ENCODE measurements at places on chromosomes 11 and 22. TPM values are rescaled to one million over a fixed set of nuclear protein-coding genes. Genes with fewer than 3 reads are reported as not detected.

- no peak for DNase-seq
Observed at GRCh38 chr11:66580803-66581202, 12.1 kb downstream of the CCDC87 start.

GRCh38 chr11:110249066-110249465, 47.3 kb downstream of the RDX start:
- DNase-seq, result peak; percentile 2

- DNase-seq, result no peak
Observed at GRCh38 chr22:20065896-20066616, 14.0 kb upstream of the DGCR8 start.

- peak; percentile 50 for DNase-seq
Observed at GRCh38 chr22:40014667-40015248, 20.0 kb downstream of the FAM83F start.

GRCh38 chr11:11618973-11619435, 2.8 kb downstream of the GALNT18 start:
- no peak for DNase-seq

DNA sequence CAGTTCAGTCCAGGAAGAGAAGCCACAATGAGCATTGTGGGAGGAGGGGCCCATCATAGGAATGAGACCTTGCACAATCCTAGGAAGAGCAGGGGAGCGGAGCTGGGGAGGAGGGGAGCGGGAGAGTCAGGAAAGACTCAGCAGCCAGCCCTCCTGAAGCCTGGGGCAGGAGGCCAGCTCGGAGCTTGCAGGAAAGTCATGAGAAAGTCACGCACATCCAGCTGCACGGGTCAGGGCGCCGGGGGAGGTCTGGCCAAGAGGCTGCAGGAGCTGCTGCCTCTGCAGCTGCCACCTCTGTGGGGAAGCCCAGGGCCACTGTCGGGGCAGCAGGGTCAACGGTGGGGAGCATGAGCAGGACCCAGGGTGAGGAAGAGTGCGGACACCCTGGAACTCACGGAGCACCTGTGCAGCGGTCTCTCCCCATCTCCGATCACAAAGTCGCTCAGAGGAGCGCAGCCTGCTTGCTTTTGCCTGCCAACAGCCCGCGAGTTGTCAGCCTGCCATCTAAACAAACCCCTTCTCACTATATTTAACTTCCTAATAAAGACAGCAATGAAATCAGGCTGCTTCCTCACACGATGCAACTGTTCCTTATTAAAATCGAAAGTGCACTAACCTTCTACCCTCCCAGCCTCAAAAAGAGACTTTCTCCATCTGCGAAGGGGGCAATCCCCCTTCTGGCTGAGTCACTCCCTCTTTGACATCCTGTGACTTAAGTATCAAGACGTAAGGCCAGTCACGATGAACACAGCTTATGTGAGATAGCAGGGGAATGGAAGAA, 52.9 kb upstream of the RTL6 start:
- peak; percentile 71 for DNase-seq

DNA sequence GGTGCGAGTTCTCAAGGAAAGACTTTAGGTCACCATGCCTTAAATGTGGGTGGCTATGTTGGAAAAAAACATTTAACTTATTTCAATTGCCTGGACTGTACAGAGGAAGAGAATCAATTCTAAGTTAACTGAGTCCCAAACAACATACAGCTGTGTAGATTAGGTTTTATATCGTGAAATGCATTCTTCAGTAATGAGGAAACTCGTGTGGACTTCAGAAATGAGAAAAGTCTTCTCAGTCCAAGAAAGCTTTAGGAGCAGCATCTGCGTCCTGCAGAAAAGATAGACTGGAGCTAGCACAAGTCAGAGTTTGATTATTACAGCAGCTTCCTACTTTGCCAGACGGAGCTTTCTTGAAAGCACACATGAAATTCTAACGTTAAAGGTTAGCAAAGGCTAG, 673.0 kb downstream of the OPCML start:
- no peak for DNase-seq

GRCh38 chr22:23553924-23554870, 25.9 kb downstream of the IGLL1 start:
- no peak for DNase-seq

DNA sequence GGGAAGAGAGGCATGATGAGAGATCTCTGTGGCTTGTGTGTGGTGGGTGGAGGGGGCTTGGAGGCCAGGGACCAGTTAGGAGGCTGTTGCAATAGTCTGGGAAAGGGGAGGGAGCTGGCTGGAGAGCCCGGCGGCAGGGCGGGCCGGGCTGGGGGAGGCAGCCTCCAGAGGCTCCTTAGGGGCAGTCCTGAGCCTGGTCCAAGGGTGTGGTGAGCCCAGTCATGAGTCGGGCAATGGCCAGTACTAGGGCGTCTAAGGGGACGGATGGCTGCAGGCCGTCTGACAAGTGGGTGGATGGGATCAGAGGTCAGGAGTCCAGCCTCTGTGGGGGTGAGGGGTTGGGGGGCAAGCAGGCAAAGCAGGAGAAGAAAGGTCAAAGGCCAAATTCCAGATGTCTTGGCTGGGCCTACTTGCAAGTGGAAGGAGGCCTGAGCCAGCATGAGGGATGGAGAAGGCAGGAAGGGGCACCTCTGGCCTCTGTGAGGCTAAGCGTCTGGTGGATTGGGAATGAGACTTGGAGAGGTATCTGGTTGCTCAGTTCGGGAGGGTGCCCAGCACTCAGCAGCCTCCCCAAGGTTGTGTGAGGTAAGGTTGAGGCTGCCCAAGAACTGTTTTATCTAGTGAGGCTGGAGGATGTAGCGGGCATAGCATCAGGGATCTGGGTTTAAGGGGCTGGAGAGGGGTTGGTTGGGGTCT, 6.0 kb upstream of the CD248 start:
- DNase-seq, result no peak

DNA sequence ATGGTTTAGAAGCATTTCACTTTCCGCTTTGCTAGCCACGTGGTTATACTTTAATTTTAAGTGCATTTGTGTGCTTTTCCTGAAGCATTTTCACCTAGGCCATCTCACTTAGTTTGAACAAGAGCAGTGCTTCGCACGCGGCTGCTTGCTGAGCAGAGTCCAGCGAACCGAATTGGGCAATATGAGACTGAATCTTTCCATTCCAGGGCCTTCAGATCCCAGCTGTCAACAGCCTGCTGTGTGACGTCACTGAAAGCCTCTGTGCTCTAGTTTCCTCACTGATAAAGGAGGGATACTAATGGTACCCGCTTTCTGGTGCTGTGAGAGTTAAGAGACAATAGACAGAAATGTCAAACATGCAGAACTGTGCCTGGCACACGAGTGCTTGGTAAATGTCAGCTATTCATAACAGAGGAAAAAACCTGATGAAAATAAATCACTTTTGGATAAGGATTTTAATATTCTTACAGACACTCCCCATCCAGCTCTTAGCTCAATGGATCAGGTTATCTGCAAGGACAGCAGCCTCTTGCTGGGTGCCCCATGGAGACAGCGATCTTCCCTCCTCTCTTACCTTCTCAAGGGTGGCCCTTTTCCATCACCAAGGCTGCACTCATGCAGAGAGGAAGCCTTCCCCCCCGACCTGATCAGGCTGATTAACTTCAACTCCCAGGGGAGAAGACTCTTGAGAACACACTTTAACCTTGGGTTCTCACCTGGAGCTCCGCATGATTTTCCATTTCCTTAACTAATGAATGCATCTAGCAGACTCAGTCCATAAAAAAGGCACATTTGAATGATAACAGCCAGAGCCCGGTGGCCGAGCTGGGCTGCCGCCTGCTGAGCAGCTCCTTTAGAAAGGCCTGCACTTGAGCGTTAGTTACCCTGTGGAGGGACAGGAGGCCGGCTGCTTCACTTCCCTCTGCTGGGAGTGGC, 3.5 kb upstream of the GLB1L3 start:
- peak; percentile 83 for DNase-seq

- peak; percentile 91 for DNase-seq
Observed at GRCh38 chr22:41966607-41967240, 2.5 kb upstream of the SEPTIN3 start.

DNA sequence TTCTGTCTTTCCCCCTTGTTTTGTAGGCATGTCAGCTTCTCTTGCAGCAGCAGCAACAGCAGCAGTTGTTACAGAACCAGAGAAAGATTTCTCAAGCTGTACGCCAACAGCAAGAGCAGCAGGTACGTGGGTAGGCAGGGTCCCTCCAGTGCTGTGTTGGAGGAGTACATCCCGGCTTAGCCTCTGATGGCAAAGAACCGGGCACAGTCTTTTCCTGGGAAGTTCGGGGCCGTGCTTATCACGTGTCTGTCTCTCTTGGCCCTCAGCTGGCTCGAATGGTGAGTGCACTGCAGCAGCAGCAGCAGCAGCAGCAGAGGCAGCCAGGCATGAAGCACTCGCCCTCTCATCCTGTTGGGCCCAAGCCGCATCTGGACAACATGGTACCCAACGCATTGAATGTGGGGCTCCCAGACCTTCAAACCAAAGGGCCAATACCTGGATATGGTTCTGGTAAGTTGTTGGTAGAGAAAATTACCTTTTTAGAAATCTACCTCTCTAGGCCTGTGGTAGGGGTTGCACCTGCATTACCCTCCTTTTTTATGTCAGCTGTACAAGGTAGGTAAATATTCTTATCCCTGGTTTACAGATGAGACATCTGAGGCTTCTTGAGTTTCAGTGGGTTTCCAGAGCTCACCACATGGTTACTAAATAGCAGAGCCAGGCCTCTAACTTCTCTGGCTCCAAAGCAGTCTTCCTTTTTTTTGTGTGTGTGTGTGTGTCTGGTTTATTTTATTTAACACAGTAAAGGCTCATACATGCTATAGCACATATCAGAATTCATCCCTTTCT, 45.2 kb upstream of the ADSL start:
- no peak for DNase-seq

DNA sequence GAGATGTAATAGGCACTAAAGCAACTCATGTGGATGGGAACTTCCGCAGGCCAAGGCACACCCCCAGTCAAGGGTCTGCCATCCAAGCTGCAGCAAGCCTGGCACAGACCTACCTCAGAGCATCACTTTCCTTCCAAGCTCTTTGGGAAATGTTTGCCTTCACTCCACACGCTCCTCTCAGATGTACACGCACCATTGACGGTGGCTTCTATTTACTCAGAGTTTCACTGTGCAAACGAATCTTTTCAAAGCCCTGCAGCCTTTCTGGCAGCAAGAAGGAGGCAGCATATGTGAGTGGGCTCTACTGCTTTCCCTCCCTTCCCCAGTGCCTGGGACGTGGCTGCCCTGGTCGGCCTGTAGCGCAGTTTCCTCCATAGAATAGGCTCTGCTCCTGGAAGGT, 60.9 kb upstream of the USP47 start:
- no peak for DNase-seq

- no peak for DNase-seq
Observed at GRCh38 chr11:69320756-69321741, 27.1 kb downstream of the MYEOV start.

- no peak for DNase-seq
Observed at GRCh38 chr22:23164091-23164490, 16.2 kb upstream of the BCR start.

DNA sequence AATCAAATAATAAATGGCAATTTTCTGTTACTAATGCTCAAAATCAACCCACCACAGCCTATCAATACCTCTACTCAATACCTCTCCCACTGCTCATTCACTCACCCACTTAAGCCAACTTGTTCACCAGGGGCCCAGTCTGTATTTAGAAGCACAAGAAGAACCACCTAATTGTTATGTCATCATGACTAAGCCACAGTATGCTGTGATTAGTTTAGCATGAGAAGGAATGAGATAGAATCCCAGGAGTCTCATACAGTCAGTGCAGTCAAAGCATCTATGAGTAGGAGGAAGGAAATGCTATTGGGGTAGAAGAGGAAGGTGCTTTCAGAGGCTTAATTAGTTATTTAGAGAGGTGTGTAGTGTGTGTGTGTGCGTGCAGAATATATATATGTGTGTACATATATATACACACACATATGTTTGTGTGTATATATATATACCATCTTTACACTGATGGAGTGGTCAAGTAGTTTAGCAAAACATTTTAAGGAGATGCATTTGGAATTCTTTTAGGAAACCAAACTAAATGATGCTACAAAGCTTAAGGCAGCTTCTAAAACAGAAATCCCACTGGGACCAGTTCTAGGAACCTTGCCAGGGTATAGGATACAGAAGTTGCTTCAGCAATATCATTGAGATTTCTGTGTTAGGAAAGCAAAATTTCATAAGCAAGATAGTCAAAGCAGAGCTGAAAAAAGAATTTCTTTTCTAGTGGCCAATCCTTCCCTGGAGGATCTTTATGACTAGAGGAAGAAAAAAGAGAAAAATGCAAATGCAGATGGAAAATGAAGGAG, 27.5 kb downstream of the KCNA4 start:
- DNase-seq, result no peak

DNA sequence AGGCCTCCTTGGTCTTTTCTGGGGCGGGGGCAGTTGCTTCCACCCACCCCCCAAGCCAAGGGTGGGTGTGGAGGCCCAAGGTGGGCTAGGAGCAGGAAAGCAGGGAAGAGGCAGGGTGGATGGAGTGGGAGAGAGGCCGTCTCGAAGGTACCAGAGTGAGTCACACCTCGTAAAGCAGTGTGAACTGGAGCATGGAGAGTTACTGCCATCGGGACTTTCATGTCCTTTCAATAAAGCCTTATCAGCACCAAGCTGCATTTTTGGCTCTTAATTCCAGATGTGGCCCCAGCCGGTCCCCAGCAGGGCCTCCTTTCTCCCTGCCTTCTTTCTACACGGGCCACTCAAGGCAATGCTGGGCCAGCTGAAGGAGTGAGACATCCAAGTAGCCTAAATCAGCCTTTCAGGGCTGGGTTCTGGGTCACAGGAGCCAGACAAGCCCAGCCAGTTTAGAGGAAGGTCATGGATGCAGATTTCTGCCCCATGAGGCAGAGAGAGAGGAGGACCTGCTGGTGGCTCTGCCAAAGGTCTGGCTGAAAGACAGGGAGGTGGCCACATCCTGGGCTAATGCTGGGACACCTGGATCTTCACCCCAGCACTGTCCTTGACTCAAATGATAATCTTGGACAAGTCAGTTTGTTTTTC, 59.0 kb upstream of the CD82 start:
- DNase-seq, result no peak

DNA sequence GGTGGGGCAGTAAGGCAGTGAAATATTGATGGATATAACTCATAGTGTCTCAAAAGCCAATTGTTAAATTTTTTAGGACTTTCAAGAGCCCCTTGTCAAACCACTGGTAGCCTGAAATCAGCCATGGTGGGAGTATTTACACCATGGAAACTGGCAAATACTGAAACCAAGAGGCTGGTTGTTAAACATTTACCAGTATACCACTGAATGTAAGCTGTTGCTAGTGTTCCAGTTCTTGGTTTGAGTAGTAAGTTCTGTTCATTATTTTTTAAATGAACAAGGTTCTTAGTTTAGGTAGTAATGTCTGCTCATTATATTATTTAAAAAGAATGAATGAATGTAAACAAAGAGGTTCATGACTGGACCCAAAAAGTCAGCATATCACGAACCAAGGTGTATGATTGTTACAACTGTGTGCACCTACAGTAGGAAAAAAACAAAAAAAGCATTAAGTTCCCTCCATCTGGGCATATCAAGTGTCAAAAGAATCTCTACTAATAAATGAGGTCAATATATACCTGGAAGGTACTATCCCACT, 4.5 kb upstream of the EIF3F start:
- no peak for DNase-seq

GRCh38 chr11:67611165-67611564, 4.4 kb downstream of the NDUFV1 start:
- no peak for DNase-seq

Gene UBQLN3
- total RNA-seq, result 2.6 TPM

Gene UBQLNL
- not detected for total RNA-seq

Gene LRRC74B
- 0.24 TPM for total RNA-seq

Gene OR4D5
- total RNA-seq, result 7.2 TPM

Gene MUC2
- under 0.01 TPM for total RNA-seq

Gene KRTAP5-9
- 0.72 TPM for total RNA-seq

Gene CHADL
- 1.9 TPM for total RNA-seq

Gene RBMXL2
- total RNA-seq, result 1.4 TPM

Gene MMP7
- total RNA-seq, result 23.8 TPM

Gene IL10RA
- total RNA-seq, result 4.8 TPM

Gene ELP4
- total RNA-seq, result 46.5 TPM

Gene RFPL2
- 0.72 TPM for total RNA-seq

Gene MS4A4E
- total RNA-seq, result not detected

Gene FTH1
- 516 TPM for total RNA-seq
